ENCODE measurements at places on chromosomes 7 and 10. TPM values are rescaled to one million over a fixed set of nuclear protein-coding genes. Genes with fewer than 3 reads are reported as not detected.
A peak's percentile ranks its signal among the peaks of the same experiment; 100 is the strongest.

DNA sequence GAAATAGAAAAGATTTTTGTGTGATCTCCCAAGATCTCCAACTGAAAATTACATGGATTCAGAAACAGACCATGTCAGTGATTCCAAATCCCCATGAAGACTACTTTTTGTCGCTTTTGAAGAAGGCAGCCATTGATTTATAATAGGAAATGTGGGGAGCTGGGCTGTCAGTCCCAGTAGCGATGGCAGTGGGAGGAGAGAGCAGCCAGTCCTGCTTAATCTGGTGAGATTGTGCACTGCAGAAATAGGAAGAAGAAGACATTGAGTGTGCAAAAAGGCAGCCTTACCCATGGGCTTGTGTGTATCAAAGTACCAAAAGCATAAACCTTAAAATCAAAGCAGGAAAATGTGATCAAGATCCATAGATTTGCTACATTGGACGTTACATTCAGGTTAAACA lies 4.8 kb downstream of the ADRB1 start:
- no peaks in the 10 kb centered on the region for H3K36me3 ChIP-seq
- no peak for DNase-seq
- no peak overlapping the region for H3K27ac ChIP-seq

GRCh38 chr10:6530211-6530840 lies 49.8 kb downstream of the PRKCQ start:
- no peaks in the 10 kb centered on the region for H3K36me3 ChIP-seq
- no peak overlapping the region for H3K27ac ChIP-seq
- no peak for DNase-seq

DNA sequence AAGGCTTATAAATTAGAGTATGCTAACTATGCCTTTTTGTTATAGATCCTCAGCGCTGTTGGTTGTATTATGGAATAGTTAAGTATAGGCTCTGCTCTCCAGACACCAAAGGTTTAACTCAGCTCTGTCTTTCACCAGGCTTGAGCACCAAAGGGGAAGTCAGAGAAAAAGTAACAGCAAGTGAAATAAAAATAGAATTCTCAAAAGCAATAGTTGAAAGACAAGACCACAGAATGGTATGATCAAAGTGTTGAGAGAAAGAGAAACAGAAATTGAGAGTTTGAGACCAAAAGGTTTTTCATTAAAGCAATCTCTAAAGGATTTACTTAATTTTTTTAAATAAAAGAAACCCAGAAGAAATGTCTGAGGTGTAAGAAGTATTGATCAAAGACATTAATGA lies 529.8 kb upstream of the C7orf33 start:
- DNase-seq: no peak
- no peaks in the 10 kb centered on the region for H3K36me3 ChIP-seq
- H3K27ac ChIP-seq: no peak overlapping the region
- H3K27me3 ChIP-seq: no peaks in the 10 kb centered on the region

GRCh38 chr10:132408823-132409666 lies 12.0 kb downstream of the PWWP2B start:
- H3K27ac ChIP-seq: no peak overlapping the region
- peaks cover 5% of the 10 kb centered on the region for H3K36me3 ChIP-seq
- DNase-seq: no peak
- peaks cover 6% of the 10 kb centered on the region for H3K4me1 ChIP-seq

DNA sequence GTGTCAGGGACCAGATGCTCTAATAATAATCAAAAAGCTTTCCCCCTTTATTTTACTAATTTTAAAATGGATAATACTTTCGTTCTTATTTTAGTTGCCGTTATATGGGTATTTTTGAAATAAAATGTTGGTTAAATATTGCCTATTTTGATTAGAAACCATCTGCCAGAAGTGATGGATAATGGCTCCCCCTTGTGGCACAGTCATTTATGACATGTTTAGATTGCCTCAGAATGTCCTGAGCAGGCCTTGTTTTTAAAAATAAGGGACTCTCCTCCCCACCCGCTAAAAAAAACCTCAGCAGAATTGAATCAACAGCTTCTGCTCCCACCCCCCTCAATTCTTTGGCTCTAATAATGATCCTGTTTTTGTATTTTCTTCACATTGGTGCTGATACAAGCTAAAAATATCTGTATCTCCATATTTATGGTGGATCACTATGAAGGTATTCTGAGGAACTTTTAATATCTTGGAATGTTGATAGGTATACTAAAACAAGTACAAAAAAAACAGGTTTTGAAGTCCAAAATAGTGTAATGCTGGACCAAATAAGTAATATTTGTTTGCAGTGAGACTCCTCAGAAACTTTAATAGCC lies 38.8 kb downstream of the TMEM60 start:
- no peaks in the 10 kb centered on the region for H3K36me3 ChIP-seq
- H3K4me1 ChIP-seq: peaks cover 17% of the 10 kb centered on the region
- H3K4me3 ChIP-seq: no peak overlapping the region
- H3K27ac ChIP-seq: no peak overlapping the region
- H3K27me3 ChIP-seq: no peaks in the 10 kb centered on the region

DNA sequence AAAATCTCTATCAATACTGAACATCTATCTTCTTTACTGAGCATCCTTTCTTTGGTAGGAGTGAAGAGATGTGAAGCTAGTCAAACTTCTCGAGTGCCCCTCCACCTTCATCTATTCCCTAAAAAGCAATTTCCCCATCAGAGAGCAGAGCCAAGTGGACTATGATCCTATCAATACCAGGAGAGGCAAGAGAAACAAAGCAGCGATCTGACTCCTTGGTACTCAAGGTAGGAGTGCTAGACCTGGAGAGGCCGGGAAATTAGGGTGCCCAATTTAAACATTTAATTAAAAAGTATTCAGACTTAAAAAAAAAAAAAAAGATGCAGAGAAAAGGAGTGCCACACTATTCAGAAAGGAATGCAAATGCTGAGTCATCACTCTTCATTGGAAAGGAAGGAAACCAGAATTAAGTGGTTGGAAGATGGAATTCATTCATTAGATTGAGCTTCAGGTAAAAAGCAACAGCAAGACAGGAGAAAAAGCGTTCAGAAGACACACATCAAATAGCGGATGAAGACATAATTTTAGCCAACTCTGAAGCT lies 1.6 kb downstream of the TIAL1 start:
- peak overlapping the region; percentile 92 for H3K4me3 ChIP-seq
- peaks cover 23% of the 10 kb centered on the region for H3K4me1 ChIP-seq
- DNase-seq: no peak
- no peaks in the 10 kb centered on the region for H3K27me3 ChIP-seq

DNA sequence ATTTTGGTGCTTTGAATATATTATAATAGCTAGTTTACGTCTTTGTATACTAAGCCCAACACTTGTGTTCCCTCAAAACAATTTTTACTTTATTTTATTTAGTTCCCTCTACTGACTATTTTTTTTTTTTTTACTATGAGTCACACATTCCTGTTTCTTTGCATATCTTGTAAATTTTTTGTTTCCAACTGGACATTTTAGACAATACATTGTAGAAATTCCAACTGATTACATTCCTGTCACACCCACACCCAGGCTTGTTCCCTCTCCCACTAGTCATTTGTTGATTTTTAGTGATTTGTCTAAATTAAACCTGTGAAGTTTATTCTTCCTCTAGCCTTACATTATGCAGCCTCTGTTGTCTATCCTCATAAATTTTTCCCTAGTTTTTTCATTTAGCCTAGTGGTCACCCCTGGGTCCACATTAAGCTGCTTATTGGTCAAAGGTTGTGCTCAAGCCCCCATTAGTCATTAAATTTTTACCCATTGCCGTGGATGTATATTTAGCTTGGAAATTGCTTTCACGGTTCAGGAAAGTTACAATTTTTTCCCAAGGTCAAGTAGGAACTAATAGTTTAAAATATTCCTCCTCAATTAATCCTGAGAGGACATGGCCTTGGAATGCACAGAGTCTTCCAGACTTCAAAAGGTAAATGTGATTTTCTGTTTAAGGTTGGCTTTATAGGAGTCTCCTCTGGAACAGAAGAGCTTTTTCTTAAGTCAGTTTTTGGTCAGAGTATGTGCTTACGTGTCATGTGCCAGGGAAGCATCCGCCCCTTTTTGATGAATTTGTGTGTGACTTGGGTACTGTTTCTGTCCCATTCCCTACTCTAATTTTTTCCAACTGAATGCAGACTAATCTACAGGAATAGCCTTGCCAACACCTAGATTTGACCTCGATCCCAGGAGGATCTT lies 207.6 kb upstream of the TMEM72 start:
- H3K36me3 ChIP-seq: no peaks in the 10 kb centered on the region
- H3K27me3 ChIP-seq: no peaks in the 10 kb centered on the region
- no peak for DNase-seq
- H3K4me1 ChIP-seq: no peaks in the 10 kb centered on the region
- H3K4me3 ChIP-seq: no peak overlapping the region

DNA sequence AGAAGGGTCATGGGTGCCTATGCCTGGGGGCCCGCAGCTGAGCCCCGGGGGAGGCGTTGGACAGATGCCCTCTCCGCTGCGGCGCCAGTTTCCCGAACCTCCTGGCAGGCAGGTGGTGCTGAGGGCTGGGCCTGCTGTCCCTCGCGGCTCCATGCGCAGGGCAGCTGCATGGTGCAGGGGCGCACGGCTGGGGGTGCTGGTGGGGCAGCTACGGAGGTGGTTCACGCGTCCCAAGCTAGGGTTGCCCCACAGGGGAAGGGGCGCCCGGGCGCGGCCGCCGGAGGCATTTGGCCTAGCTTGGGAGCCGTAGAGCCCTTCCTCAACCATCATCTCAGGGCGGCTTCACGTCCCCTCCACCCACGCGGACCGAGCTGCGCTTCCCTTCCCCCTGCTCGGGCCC lies 146.0 kb downstream of the CCDC201 start:
- DNase-seq: no peak
- H3K27me3 ChIP-seq: no peaks in the 10 kb centered on the region
- no peak overlapping the region for H3K27ac ChIP-seq
- H3K36me3 ChIP-seq: peaks cover 37% of the 10 kb centered on the region
- no peak overlapping the region for H3K4me3 ChIP-seq
- H3K4me1 ChIP-seq: no peaks in the 10 kb centered on the region

DNA sequence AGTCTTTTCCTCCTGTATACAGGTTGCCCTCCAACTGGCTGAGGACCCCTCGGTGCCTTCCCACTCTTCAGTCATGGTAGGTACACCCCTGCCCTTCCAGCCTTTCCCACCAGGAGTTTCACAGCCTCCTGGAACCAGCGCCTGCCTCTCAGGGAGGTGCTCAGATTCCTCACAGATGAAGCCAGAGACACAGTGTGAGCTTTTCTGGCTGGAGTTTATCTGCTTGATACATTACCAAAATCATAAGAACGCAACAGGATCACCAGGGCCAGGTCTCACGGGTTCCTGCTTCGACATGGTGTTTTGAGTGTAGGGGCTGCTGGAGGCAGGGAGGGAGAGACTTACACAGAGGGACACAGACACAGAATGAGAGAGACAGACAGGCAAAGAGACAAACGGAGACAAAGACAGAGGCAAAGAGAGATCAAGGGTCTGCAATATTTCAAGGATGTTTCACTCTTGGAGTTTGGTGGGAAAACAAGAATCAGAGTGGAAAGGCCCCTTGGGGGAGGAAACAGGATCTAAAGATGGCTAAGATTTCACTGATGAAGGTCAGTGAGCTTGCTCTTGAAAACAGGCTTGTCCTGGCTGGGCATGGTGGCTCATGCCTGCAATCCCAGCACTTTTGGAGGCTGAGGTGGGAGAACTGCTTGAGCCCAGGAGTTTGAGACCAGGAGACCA lies 6.5 kb upstream of the INMT start:
- H3K4me1 ChIP-seq: peaks cover 14% of the 10 kb centered on the region
- no peaks in the 10 kb centered on the region for H3K27me3 ChIP-seq
- no peak overlapping the region for H3K27ac ChIP-seq
- DNase-seq: no peak
- H3K4me3 ChIP-seq: no peak overlapping the region

DNA sequence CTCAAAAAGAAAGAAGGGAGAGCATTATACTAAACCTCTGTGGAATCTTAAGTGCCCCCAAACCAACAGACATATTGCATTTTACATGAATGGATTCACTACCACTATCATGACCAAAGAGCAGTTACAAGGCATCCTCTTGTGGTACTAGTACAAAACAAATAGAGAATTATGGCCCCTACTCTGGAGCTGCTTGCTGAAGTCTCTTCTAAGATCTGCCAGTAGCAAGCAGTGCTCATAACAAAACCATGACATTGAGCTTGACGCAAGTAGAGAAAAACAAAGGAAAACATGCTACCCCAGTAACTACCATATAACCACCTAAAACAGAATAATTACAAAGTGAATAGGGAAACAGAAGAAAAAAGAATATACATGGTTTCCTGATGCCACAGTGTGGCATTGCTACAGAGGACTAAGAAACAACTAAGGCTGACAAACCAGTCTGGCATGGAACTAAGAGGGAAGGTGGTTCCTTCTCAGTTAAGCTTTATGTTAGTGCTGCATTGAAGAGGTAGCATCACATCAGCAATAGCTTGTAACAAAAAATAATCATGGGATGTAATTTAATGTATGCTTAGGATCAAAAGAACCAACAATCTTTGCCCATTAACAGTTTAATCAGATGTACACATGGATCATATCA lies 150.2 kb upstream of the AGR3 start:
- no peaks in the 10 kb centered on the region for H3K4me1 ChIP-seq
- DNase-seq: no peak
- no peak overlapping the region for H3K27ac ChIP-seq
- H3K36me3 ChIP-seq: no peaks in the 10 kb centered on the region
- no peaks in the 10 kb centered on the region for H3K27me3 ChIP-seq

Gene MALRD1
- 5.3 TPM for total RNA-seq

Gene PTCD1
- 23.7 TPM for total RNA-seq

Gene CAMK2B
- 1.5 TPM for total RNA-seq

Gene ANKIB1
- total RNA-seq: 33.3 TPM

Gene MALSU1
- 18.1 TPM for total RNA-seq

All from thoracic aorta (tissue), 2 donors.